Progenitor cell of endocrine pancreas (in vitro differentiated cells): ENCODE measurements at places on chromosomes 16 and 17.

DNA sequence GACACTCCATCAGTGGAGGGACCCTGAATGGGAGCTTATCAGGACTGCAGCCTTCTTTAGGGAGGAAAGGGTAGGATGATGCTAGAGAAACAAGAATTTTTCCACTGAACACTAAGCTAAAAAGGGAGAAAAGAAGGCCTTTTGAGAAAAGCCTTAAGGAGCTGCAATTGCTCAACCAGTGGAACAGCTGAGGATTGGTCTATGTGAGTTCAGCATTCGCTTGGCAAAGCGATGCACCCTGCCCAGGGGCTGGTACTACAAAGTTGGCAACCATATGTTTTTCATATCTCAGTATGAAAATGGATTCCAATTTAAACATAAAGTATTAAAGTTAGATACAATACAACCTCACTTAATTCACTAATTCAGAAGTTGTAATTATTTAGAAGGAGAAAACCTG, 117.8 kb upstream of the FAM20A start:
- no peak for DNase-seq

- DNase-seq: no peak
These were observed 203.7 kb downstream of the PHKB start for GRCh38 chr16:47664653-47665325.

GRCh38 chr17:81912441-81913309, 1.5 kb upstream of the PCYT2 start:
- DNase-seq: no peak

DNA sequence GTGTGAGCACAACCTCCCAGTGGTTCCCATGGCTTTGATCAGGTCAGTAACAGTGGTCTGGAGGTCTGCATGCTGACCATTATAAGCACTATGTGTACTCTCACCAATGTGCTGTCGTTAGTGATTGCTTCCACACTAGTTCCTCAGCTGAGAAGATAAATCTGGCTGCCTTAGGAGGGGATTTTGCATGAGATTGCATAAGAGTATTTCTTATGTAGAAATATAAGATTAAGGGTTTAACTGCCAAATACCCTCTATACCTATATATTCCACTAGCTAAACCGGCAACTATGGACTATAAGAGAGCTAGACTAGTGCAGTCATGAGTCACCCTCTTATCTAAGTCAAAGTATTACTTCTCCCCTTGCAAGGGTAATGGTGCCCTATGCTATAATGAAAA, 580.2 kb downstream of the CDH11 start:
- DNase-seq: no peak

- no peak for DNase-seq
These were observed 39.0 kb downstream of the CYB5D2 start for GRCh38 chr17:4182043-4182442.

DNA sequence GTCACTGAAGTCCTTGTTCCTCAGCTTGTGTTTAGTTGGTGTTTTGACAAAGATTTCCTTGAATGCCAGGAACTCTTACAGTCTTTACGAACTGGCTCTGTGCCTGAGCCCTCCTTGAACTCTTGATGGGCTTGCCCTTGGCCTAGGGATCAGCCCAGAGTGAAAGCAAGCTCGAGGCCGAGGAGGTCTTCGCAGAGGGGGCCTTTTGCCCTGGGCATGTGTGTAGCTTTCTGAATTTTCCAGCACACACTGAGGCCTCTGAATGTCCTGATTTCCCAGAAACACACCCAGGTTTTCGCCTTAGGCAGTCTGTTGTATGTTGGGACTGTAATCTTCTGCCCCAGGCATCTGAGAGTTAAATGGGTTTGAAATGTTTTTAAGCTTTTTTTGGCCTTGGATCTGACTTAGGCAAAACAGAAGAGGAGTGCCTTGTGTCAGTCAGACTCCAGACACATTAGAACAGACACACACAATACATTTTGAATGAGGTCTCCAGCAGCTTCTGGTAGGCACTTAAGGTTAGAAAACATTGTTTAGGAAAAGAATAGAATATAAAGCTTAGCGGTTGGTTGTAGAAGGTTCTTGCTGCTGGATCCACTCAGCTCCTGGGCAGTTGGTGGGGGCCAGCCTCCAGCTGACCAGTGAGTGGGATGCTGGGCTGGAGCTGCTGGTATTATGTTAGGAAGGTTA, 17.1 kb downstream of the FOXK2 start:
- DNase-seq: no peak
